Hypothalamus (tissue), 51 donors: ENCODE measurements at places on chromosomes 6 and 20.

DNA sequence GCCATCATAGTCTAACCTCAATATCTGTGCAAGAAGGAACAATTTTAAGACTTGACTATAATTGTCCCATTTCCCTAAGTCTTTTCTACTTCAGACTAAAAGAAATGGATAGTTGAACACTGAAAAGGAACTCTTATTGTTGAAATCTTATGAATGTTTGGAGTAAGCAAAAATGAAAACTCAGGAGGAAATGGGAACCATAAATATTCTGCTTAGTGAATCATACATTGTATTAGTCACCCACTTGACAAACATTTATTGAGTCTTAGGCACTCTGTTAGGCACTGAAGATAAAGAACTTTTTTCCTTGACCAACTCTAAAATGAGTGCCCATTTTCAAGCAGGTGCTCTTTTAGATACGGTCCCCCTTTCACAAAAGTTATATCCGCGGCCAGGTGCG is 8.7 kb downstream of the CCDC170 start:
- no peak for DNase-seq

GRCh38 chr6:131136021-131136786 is 937 bp downstream of the AKAP7 start:
- DNase-seq: no peak

- no peak for DNase-seq
Measured at GRCh38 chr20:59813126-59813947, 120.1 kb downstream of the SYCP2 start.

GRCh38 chr20:25316506-25317190 is 68.8 kb downstream of the PYGB start:
- DNase-seq: no peak

GRCh38 chr6:160733050-160733646 is 31.1 kb downstream of the PLG start:
- DNase-seq: no peak

- DNase-seq: no peak
Measured at GRCh38 chr6:138157986-138158638, 3.6 kb upstream of the ARFGEF3 start.

- DNase-seq: no peak
Measured at GRCh38 chr6:122569230-122569771, 40.9 kb upstream of the PKIB start.

GRCh38 chr6:160002882-160003281 is 34.0 kb downstream of the IGF2R start:
- no peak for DNase-seq

- DNase-seq: no peak
Measured at GRCh38 chr6:120526576-120526975, 807.7 kb downstream of the TBC1D32 start.

DNA sequence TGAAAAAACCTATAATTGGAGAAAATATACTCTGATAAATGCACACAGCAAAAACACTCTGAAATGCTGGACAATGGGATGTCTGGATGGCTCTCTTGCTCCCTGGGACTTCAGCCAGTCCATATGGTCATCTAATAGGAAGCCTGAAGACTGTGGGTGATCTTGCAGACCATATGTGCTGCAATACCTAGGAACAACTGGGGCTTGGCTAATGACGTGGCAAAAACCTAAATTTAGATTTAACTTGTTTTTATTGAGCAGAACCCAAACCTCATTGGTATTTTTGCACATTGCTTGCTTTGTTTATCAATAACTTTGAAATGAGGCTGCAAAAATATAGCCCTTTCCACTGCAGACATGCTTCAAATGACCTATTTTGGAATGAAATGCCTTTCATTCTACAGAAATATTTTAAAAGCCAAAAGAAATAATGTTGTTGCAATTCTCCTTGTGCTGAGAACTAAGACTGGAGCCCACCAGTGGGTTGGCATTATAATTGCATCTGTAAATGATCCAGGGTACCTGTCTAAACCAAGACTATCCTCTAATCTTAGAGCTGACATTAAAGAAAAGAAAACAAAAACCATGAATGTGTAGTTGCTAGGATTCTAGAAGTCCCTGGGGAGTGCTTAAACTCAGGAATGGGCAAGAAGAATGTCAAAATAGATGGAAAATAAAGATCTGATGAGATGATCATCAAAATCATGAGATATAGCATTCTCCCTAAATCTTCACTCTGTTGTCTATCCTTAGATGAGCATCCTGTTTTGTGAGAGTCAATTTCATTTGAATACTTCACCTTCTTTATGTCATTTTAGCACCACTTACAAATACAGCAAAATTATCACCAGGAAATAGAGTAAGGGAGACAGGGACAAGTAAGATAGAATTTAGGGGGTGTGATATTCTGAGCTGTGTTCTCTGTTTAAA is 152.1 kb upstream of the RIMS1 start:
- no peak for DNase-seq

DNA sequence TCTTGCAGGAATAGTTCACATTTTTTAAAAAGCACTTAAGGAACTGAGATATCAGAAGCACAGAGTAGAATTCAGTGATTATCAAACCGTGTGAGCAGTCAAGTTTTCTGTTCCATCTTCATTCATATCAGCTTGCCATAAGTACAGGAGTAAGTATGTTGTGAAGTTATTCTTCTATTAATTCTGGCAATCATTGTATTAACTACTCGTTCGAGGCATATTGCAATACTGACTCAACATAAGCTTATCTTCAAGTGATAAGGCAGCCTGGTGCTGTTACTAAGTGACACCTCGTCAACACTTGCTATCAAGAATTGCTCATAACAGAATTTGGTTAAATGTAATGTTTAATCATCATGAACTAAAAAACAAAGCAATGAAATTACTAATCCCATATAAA is 75.7 kb upstream of the SNX9 start:
- no peak for DNase-seq

DNA sequence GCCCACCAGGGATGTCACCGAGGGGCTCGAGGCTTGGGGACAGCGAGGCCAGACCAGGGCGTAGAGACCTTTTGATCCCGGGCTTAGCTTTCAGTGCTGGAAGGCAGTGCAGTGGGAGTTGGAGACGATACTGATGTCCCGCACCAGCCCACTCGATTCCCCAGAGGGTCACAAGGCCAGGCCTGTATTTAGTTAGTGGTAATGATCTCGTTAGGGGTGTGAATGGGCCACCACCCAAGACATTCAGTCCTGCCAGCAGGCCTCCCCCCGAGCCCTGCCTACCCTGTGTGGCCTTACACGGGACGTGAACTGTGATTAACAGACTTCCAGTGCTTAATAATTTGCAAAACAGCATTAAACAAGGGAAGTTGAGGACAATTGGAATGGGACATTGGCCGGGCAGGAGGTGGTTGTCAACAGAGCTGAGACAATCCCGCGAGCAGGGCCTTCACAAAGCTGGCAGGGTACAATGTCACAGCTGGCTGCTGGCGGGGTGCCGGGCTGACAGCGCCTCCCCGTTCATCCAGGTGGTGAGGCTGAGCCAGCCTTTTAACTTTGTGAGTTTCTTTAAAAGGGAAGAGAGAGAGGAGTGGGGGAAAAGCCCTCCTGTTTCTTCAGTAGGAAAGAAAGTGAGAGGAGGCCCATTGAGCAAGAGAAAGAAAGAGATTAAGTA is 175.3 kb upstream of the RALGAPA2 start:
- no peak for DNase-seq

- no peak for DNase-seq
Measured at GRCh38 chr6:154960299-154960843, 34.7 kb upstream of the TIAM2 start.
